ENCODE measurements at places on chromosomes 4 and X. TPM values are rescaled to one million over a fixed set of nuclear protein-coding genes. Genes with fewer than 3 reads are reported as not detected.

GRCh38 chrX:47218280-47218919 is at the start of gene CDK16:
CDK16 (plus strand) TSS chrX:47218681; CDS start chrX:47223558, 4,877 bp downstream.
- peaks cover 29% of the 10 kb centered on the region for H3K36me3 ChIP-seq
- H3K4me1 ChIP-seq = peaks cover 36% of the 10 kb centered on the region
- no peaks in the 10 kb centered on the region for H3K27me3 ChIP-seq
- peak; percentile 79 for DNase-seq
- H3K4me3 ChIP-seq = peak within 1 kb of the TSS; percentile 93

The PTPN13 gene
- 42.9 TPM for total RNA-seq

DNA sequence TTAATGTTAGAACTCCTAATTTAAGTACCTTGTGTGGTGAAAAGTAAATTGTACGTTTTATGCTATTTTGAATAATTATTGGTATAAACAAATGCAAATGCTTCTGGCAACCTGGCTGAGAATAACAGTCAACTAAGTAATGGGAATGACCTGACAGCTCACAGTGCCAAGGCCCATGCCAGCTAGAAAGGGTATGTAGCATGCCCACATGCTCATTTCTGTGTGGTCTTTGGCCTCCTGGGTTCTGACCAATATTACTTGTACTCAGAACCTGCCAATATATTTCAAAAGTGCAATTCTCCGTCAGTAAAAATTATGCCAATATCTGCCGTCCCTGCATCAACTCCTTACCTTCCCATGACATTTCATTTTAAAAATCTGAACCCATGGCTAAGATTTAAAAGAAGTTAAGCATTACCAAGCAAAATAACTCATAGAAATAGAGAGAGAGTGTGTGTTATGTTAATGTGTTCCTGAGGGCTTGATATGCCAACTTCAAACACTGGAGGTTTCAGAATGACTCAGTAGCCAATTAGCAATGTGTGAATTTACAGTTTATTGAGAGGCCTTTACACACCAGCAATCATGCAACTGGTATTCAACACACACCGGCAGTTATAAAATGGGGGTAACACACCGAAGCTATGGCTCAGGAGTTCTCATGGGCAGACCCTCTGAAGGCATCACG is 820.8 kb downstream of the FSTL5 start:
- no peaks in the 10 kb centered on the region for H3K27me3 ChIP-seq
- H3K27ac ChIP-seq = no peak overlapping the region
- DNase-seq = no peak
- H3K4me1 ChIP-seq = no peaks in the 10 kb centered on the region
- H3K36me3 ChIP-seq = no peaks in the 10 kb centered on the region

The S100P gene
- total RNA-seq = 1.1 TPM
